ENCODE measurements at places on chromosomes 4 and X.

- no peak for DNase-seq
Observed at GRCh38 chr4:7475207-7475606, 40.5 kb upstream of the PSAPL1 start.

DNA sequence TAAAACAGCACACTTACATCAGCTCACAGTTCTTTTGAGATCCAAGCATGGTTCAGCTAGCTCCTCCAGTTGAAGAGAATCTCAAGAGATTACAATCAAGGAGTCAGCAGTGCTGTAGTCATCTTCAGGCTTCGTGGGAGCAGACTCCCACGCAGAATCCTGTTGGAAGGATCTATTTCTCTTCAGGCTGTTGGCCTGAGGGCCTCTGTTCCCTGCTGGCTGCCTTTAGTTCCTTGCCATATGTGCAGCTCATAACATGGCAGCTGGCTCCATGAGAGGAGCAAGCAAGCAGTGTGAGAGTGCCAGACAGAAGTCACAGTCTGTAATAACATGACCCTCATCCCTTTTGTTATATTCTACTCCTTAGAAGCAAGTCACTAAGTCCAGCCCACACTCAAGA, 168.6 kb downstream of the COX18 start:
- no peak for DNase-seq

GRCh38 chr4:110155654-110156053, 42.8 kb downstream of the ELOVL6 start:
- peak; percentile 42 for DNase-seq

GRCh38 chrX:57905141-57905540, 5.1 kb downstream of the ZXDA start:
- DNase-seq = no peak

DNA sequence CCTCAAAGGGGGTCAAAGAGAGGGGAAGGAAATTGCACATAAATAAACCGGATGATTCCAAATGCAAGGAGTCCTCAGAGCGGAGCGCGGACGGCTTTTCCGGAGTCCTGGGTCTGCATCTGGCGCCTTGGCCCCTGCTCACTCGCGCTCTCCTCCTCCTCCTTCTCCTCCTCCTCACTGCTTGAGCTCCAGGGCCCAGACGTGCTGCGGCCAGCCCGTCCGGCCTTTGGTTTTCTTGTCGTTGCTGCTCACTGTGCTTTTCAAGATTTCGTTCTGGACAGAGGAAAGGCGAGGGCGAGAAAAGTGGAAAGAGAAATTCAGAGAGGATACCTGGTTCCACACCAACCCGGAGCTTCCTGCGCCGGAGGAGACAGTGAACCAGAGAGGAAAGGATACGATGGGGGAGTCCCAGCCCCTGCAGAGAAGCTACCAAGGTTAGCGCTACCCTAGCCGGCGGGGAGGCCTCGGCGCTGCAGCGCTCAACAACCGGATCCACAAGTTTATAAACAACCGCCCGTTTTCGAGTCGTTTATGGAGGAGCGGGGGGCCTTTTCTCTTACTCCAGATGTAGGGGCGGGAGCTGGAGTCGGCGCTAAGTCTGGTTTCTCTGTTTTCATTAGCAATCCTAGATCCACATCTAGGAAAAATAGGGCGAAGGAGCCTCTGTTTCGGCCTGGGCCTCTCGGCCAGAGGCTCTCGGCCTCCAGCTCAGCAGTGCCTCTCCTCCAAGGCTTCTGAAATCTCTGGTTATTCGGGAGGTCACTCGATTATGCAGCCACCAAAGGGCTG, 2.7 kb downstream of the HAND2 start:
- DNase-seq = peak; percentile 79

DNA sequence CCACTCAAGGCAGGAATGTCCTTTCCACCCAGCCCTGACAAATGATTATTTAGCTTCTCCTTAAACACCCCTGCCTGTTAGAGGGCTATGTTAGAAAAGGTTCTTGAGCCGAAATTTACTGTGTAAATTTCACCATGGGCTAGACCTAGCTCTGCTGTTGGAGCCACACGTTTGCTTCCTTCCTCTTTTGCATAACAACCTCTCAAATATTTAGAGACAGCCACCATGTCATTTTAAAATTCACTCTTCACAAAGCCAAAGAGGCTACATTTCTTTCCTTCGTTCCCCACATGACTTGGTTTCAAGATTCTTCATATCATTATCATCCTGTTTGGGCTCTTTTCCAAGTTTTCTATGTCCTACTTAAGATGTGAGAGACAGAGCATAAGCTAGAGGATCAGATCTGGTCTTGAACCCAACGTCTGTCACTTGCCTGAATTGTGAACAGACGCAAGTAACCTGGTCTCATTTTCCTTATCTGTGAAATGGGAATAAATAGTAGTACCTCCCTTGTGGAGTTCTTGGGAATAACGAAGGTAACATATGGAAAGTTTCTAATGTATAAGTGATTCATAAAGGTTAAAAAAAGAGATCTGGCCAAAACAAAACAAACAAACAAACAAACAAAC, 6.7 kb downstream of the DOCK11 start:
- no peak for DNase-seq

DNA sequence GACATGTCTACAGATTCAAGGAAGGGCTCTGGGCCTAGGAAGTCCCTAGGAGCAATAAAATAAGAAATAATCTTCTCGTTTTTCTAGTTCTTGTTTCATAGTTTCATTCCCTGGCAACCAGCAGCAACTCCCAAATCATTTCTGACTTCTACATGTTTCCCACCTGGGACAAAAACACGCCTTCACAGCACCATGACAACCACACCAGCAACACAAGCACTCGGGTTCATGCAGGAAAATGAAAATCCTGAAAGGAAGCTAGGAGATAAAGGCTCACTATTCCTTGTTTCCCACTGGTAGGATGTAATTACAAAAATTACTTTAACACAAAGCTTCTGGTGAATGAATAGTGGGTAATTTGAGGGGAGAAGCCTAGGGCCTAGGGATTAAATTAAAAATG, 158.9 kb downstream of the ADAMTS3 start:
- DNase-seq = no peak

GRCh38 chrX:68945603-68946228, 116.9 kb downstream of the EFNB1 start:
- peak; percentile 11 for DNase-seq

DNA sequence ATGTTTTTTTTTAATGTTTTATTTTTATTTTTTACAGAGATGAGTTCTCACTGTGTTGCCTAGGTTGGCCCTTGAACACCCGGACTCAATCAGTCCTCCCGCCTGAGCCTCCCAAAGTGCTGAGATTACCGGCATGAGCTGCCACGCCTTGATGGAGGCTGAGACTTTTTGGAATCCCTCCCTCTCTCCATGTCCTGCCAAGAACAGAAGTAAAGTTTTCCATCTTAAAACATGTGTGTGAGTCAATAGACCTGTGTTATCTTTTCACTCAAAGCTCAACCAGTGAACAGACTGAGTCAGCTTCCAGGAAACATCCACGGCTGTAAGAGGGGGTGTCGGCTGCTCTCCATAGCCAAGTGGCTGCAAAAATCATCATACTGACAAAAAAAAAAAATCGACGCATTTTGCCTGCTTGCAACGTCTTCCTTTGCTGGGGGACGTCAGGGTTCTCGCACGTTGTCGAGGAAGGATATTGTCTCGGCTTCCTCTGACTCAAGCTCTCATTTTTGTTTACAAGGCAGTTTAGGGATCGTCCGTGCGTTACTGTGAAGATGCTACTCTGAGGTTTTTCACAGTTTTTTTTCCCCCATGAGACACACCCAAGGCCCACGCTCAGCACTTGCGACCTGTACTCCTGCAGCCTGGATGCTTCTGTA, 10.0 kb upstream of the ASMTL start:
- no peak for DNase-seq

- DNase-seq = peak; percentile 79
Observed at GRCh38 chrX:65035446-65035770, 59.2 kb upstream of the ZC4H2 start.

DNA sequence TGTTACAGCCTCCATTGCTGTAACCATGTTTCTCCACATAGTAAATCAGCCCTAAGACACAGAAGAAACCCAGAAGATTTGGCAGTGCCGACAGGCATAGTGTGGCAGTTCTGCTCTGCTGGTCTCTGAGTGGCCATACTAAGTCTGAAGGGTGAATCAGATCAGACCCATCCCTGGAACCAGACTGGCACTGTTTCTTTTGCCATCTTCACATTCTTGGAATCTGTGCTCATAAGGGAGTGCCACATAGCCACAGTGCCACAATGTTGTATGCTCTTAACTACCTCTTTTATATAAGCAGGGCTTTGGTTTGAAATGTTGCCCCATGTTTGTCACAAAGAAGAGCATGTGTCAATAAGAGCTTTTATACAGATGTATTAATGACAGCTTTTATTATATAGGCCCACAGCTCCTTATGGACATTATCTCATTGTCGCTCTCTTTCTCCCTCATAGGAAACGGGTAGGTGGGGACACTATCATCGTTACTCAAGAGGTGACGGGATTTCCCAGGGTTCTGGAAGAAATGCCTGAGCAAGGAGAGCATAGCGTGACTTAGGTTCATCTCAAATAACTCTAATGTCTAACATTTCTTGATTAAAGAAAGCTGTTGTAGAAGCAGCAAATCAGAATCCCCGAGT, 128.2 kb downstream of the CBR4 start:
- DNase-seq = no peak

GRCh38 chr4:69760455-69760854, at the start of gene SULT1B1:
SULT1B1 (minus strand) TSS chr4:69760620; CDS start chr4:69755217, 5,403 bp downstream.
- no peak for DNase-seq

GRCh38 chr4:63361628-63362027, 1047.6 kb downstream of the TECRL start:
- DNase-seq = no peak

- no peak for DNase-seq
Observed at GRCh38 chr4:165726831-165727230, 146.2 kb upstream of the TLL1 start.

DNA sequence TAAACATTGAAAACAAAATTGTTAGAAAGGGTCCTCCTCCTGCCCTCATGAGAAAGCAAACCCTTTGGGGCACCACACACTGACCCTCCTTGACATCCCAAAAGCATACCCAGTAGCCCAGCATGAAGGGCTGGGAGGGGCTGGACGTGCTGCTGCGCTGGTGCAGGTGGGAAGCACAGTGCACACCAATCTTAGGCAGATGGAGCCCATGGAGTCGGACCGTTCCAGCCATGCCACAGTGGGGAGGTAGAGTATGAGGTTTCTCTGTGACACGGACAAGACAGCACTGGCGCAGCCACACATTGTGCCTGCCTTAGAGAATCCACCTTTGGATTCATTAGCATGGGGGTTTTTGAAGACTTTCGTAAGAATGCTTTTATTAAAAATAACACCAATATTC, 544.2 kb upstream of the FRG1 start:
- DNase-seq = no peak

- no peak for DNase-seq
Observed at GRCh38 chr4:178192611-178193010, 750.4 kb upstream of the AGA start.

GRCh38 chrX:6292599-6292998, 63.9 kb upstream of the NLGN4X start:
- DNase-seq = no peak

GRCh38 chr4:20273793-20274192, 22.1 kb downstream of the SLIT2 start:
- DNase-seq = peak; percentile 77

DNA sequence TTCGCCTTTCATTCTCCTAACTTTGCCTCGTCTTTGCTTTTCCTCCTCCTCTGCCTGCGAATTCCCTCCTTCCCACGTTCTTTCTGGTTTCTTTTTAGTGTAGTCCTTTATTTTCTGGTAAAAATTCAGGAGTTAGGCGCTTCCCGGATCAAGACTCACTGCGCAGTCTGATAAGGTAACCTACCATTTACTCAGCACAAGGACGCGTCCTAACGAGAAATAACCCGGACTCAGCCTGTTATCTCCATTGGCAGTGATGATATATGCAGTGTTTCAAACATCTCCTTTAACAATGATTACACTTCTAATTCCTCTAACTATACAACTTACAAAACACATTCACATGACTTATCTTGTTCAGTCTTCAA, 357 bp upstream of the ETNPPL start:
- DNase-seq = no peak

GRCh38 chr4:13580036-13580435, 35.7 kb upstream of the NKX3-2 start:
- DNase-seq = no peak

DNA sequence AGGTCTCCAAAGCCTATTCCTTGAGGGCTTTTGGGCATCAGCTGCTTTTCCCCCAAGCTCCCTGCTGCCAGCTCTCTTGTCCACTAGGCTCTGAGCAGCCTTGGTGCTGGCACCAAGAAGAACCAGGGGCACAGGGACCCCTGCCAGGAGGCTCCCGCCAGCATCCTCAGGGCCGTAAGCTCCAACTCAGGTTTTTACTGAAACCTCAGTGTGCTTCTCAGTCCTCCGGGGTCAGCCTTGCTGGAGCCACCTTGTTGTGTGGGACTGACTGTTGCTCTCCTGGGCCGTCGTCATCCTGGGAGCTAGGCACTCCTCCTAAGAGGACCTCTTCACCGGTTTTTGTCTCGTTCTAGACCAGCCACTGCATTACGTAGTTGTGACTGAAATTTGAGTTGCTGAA, 38.9 kb downstream of the NOP14 start:
- no peak for DNase-seq

DNA sequence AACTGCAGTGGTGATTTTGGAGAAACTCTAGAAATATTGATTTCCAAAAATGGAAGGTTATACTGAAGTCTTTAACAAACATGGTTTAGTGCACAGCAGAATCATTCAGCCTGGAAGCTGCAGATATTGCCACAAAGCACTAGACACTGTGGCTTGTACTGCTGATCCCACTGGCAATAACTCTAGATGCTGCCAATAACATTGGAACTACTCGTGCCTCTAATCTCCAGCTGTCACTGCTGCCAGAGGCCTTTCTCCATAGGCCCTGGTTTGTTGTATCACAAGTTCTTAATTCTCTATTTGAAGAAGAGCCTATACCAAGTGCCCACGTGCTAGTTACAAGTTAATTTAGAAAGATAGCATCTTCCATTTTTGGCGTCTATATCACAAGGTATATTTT, 19.3 kb downstream of the DMP1 start:
- no peak for DNase-seq

DNA sequence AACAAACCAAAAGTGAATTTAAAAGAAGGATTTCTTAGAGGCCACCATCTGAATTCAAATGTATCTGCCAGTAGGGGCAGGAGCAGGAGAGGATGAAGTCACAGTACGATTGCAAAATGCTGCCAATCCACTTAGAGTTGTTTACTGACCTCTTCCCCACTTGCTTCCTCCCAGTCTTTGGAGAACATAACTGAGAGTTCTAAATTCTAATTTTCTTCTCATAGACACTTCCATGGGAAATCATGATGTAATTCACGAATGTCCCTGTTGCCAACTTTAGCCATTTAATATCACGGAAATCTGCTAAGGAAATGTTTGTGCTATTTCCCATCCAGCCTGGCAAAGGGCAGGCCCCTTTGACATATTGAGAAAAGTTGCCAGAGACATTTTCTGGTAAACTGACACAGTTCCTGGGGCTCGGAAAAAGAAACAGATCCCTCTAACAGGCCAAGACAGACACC, 33.6 kb upstream of the NOCT start:
- no peak for DNase-seq

GRCh38 chr4:93320356-93320755, 508.2 kb upstream of the ATOH1 start:
- DNase-seq = no peak

DNA sequence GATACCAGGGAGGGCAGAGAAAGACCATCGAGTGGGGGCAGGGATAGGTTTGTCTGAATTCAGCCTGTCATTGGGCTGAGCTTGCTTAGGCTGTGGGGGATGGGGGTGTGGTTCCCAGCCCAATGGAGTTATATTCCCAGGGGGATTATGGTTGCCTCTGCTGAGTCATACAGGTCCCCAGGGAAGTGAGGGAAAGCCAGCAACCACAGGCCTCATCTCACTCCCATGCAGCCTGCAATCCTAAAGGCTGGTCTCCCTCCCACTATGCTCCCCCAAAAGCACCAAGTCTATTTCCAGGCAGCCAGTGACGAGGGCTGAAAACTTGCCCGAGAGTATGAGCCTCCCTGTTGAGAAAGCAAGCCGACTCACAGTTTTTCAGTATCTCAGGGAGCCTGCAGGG, 39.3 kb downstream of the AFM start:
- no peak for DNase-seq

All from eye (tissue), 1 donor.